ENCODE measurements at places on chromosomes 12 and 14. TPM values are rescaled to one million over a fixed set of nuclear protein-coding genes. Genes with fewer than 3 reads are reported as not detected.

- H3K36me3 ChIP-seq = peaks cover 50% of the 10 kb centered on the region
- H3K27ac ChIP-seq = peak overlapping the region; percentile 8
- no peak for DNase-seq
- H3K4me1 ChIP-seq = no peaks in the 10 kb centered on the region
- H3K4me3 ChIP-seq = no peak overlapping the region
Observed at GRCh38 chr14:30656190-30656632, 34.1 kb downstream of the SCFD1 start.

GRCh38 chr12:101021911-101022388 lies 188.1 kb downstream of the SLC5A8 start:
- peak overlapping the region; percentile 4 for H3K27ac ChIP-seq
- H3K4me3 ChIP-seq = no peak overlapping the region
- H3K36me3 ChIP-seq = no peaks in the 10 kb centered on the region

GRCh38 chr12:121803861-121804416 lies at the start of gene SETD1B:
Gene SETD1B (plus strand): TSS chr12:121804009. CDS start chr12:121804738, 729 bp downstream.
- H3K36me3 ChIP-seq = peaks cover 12% of the 10 kb centered on the region
- peaks cover 22% of the 10 kb centered on the region for H3K4me1 ChIP-seq
- H3K27ac ChIP-seq = peak within 1 kb of the TSS; percentile 100

The C14orf180 gene
- total RNA-seq = 0.21 TPM

DNA sequence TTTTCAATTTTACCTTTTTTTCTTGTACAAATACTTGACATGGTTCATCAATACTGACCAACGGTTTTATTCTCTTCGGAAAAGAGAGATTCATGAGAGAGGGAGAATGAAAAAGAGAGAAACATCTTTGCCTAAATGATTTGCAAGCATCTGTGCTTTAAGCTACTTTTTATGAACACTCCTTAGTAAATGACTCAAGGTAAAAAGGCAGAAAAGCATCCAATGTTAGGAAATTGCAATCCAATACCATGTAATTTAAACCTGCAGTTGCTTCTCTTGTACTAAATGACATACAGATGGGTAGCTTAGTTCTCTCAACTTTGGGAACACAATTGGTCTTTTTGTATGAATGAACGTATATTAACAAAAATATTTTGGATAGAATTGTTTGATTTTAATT lies 46.1 kb downstream of the MSRB3 start:
- DNase-seq = no peak
- no peak overlapping the region for H3K4me3 ChIP-seq
- no peaks in the 10 kb centered on the region for H3K36me3 ChIP-seq
- peaks cover 17% of the 10 kb centered on the region for H3K4me1 ChIP-seq
- H3K27me3 ChIP-seq = no peaks in the 10 kb centered on the region

DNA sequence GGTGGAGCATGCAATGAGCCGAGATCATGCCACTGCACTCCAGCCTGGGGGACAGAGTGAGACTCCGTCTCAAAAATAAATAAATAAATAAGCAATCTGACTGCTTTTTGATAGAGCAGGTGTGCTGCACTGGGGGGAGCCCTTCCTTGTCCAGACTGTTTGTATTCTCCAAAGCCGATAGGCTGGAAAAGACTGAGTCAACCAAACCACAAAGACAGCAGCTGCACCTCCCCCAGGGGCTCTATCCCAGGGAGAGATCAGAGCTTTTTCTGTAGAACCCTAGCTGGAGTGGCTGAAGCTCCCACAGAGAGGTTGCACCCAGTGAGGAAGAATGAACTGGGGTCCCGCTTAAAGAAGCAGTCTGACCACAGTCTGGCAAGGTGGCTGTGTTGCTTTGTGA lies 45.8 kb upstream of the LALBA start:
- H3K27me3 ChIP-seq = no peaks in the 10 kb centered on the region
- DNase-seq = no peak
- H3K4me3 ChIP-seq = no peak overlapping the region
- no peaks in the 10 kb centered on the region for H3K4me1 ChIP-seq

DNA sequence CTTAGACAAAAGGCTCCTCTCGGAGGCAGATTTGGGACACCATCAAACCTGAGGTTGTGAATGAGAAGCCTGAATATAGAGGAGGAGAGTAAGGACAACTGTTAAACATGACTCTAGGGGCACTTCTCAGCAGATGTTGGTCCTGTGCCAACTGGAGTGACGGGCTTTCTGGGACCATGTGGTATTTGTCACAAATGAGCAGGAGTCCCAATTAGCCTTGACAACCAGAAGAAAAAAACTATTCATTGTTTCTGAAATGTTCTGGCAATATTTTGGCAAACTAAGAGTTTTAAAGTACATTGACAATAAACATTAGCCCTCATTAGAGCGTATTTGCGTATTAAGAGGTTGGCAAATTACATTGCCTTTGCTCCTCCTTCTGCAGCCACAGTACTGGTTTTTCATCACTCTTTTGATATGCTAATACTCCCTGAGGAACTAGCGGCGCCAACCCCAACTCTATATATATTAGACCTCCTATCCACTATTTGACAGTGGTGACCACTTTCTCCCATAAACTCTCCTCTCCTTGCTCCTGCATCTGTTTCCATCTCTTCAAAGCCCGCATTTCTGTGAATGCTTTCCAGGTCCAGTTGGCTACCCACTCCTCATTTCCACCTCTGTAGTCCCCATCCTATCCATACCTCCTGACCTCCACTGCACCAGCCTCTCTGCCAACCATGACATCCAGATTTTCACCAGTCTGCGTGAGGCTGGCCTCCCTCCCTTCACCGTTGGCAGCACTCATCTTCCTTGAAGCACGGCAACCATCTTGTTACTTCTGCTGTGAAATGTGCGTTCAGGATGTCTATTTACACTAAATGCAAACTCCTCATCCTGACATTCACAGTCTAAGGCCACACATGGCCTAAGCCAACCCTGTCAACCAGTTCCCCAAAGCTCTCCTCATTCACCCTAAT lies 100.7 kb downstream of the ZFC3H1 start:
- no peaks in the 10 kb centered on the region for H3K36me3 ChIP-seq
- DNase-seq = no peak
- H3K4me3 ChIP-seq = no peak overlapping the region
- no peak overlapping the region for H3K27ac ChIP-seq
- H3K27me3 ChIP-seq = no peaks in the 10 kb centered on the region

- no peaks in the 10 kb centered on the region for H3K27me3 ChIP-seq
- H3K4me3 ChIP-seq = no peak overlapping the region
- H3K36me3 ChIP-seq = no peaks in the 10 kb centered on the region
- DNase-seq = no peak
- no peaks in the 10 kb centered on the region for H3K4me1 ChIP-seq
Observed at GRCh38 chr14:98579140-98579539, 692.9 kb downstream of the BCL11B start.

The TSPAN9 gene
- total RNA-seq = 109 TPM

The RD3L gene
- not detected for total RNA-seq

DNA sequence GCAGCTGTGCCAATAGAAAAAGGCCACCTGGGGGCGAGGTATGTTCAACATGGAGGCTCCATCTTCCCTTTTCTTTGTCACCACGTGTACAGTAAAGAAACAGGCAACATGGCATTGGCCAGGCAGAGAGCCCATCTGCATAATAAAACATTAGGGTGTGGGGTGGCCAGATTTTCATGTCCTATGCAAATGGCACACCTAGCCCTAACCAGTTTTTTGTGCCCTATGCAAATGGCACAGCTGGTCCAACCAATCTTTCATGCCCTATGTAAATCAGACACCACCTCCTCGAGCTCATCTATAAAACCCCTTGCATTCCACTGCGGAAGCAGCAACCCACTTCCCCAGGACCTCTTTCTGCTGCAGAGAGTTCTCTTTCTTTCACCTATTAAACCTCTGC lies 149.1 kb upstream of the RGS6 start:
- no peaks in the 10 kb centered on the region for H3K36me3 ChIP-seq
- no peak for DNase-seq
- H3K27me3 ChIP-seq = no peaks in the 10 kb centered on the region
- H3K4me1 ChIP-seq = no peaks in the 10 kb centered on the region
- no peak overlapping the region for H3K27ac ChIP-seq
- H3K4me3 ChIP-seq = no peak overlapping the region

The SERPINA3 gene
- total RNA-seq = 207 TPM

The CDC42BPB gene
- 96.5 TPM for total RNA-seq

DNA sequence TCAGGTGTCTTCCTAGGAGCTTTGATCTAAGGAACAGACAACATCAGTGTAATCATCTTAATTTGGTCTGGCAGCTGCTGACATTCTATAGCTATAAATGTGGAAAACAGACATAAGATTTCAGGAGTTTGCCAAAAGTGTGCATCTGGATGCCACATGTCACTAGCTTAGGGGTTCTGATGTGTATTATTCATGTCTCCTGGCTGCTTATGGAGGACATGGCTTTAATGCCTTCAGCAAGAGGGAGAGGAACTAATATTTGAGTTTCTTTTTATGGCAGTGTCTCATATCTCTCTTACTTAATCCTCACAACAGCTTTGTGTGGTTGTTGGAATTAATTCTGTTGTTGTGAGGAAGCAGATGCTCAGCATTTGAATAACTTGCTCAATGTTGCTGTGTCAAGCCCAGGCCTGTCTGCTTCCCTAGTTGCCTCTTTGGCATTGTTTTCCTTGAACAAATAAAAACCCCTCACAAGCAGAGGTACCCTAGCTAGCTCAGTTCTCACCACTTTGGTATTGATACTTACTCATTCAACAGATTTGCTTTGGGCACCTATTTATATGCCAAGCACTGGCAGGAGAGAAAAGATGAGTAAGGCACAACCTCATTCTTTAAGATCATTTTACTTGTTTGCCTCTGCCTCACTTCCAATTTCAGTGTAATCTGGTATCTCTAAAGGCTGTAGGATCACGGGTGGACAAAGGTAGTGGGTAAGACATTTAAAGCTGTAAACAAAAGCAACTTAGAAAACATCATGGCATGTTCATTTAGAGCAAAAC lies 39.8 kb upstream of the EID3 start:
- no peak overlapping the region for H3K4me3 ChIP-seq
- DNase-seq = no peak
- H3K27ac ChIP-seq = no peak overlapping the region
- no peaks in the 10 kb centered on the region for H3K36me3 ChIP-seq

GRCh38 chr12:16833376-16834015 lies 227.5 kb upstream of the LMO3 start:
- no peak for DNase-seq
- no peak overlapping the region for H3K27ac ChIP-seq
- no peaks in the 10 kb centered on the region for H3K4me1 ChIP-seq
- H3K36me3 ChIP-seq = no peaks in the 10 kb centered on the region
- H3K4me3 ChIP-seq = no peak overlapping the region

The APOLD1 gene
- 189 TPM for total RNA-seq

DNA sequence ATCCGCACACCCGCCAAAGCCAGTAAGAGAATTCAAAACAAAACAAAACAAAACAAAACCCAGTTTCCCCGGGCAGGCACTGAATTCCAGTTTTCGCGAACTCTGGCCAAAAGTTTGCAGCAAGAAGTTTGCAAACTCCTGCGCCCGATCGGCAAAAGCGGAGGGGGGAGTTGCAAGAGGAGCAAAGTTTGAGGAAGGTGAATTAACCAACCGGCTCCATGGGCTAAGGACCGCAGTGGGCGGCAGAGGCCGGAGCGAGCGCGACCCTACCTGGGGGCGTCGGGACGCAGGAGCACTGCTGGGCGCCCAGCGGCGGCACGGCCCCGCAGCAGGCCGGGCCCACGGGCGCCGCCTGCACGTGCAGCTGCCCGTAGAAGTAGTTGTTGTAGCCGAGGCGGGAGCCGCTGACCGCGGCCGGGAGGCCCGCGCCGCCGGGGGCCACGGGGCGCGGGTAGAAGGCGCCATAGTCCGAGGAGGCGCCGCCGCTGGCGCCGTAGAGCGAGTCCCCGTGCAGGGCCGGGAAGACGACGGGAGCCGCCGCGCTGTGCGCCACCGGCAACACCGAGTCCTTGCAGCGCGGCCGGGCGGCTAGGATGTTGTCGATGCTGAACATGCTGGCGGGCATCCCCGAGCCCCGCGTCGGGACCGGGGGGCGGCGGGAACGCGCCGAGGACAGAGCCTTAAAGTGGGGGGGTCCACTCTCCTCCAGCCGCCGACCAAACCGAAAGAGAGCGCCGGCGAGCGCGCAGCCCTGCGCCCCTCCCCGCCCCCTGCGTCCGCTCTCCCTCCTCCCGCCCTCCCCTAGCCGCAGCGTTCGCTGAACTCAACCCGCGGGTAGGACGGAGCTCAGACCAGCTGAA lies at the start of gene GSC:
Gene GSC (minus strand): TSS at position 723 of the 860 bp plus-strand sequence. CDS start 98 bp downstream, at position 625.
- peaks cover 31% of the 10 kb centered on the region for H3K27me3 ChIP-seq
- no peaks in the 10 kb centered on the region for H3K36me3 ChIP-seq
- H3K4me3 ChIP-seq = peak within 1 kb of the TSS; percentile 54
- no peaks in the 10 kb centered on the region for H3K4me1 ChIP-seq
- no peak for DNase-seq

DNA sequence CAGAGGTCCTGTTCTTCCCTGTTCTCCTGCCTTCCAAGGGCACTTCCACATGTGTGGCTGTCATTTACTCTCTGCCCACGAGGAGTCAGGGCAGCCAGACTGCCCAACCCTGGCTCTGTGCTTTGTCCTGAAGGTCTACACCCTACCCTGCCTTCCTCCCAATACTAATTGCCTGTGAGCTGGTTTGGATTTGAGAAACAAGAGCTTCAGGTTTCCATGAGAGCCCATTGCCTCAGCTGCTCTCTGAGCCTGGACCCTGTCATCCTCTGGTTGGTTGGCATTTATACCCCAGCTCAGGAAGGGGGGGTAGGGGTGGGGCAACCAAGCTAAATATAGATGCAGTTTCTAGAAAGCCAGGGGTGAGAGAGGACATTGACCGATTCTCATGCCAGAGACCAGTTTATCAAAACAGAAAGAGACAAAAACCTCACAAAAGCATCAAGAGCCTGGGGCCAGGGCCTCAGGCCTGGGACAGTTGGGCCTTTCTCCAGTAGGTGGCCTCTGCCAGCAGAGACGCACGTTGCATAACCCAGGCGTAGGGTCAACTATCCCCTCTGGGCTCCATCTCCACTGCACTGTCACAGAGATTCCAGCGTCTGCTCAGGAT lies 34.5 kb downstream of the VDR start:
- no peak for DNase-seq
- H3K4me1 ChIP-seq = peaks cover 11% of the 10 kb centered on the region
- no peak overlapping the region for H3K27ac ChIP-seq
- H3K27me3 ChIP-seq = no peaks in the 10 kb centered on the region
- H3K4me3 ChIP-seq = no peak overlapping the region

The TPH2 gene
- total RNA-seq = not detected

The EEF1AKMT3 gene
- 2.1 TPM for total RNA-seq

GRCh38 chr12:114316076-114316475 lies 89.9 kb downstream of the TBX5 start:
- no peak overlapping the region for H3K4me3 ChIP-seq
- DNase-seq = no peak
- H3K27me3 ChIP-seq = no peaks in the 10 kb centered on the region
- H3K36me3 ChIP-seq = no peaks in the 10 kb centered on the region
- H3K27ac ChIP-seq = no peak overlapping the region
- peaks cover 6% of the 10 kb centered on the region for H3K4me1 ChIP-seq

The KRT73 gene
- total RNA-seq = not detected

The PDZRN4 gene
- 1.3 TPM for total RNA-seq
